RPMI7951 (cell line): ENCODE measurements at places on chromosomes 5 and 9.

- no peak for DNase-seq
Measured at GRCh38 chr9:101691657-101692056, 46.8 kb downstream of the GRIN3A start.

DNA sequence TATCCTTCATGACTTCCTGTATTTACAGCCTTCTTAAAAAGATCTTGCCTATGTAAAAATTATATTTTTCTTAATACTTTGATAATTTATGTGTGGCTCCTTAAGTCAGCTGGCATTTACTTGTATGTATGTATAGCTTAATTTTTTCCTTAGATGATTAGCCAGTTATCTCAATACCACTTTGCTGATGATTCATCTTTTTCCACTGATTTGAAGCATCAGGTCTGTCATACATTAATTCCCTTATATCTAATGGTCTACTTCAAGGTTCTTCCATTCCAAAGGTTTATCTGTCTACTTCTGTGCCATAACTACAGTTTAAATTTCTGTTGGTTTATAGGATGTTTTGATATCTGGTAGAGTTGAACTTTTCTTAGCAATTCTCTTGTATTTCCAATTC lies 44.9 kb upstream of the MTMR12 start:
- DNase-seq = no peak

DNA sequence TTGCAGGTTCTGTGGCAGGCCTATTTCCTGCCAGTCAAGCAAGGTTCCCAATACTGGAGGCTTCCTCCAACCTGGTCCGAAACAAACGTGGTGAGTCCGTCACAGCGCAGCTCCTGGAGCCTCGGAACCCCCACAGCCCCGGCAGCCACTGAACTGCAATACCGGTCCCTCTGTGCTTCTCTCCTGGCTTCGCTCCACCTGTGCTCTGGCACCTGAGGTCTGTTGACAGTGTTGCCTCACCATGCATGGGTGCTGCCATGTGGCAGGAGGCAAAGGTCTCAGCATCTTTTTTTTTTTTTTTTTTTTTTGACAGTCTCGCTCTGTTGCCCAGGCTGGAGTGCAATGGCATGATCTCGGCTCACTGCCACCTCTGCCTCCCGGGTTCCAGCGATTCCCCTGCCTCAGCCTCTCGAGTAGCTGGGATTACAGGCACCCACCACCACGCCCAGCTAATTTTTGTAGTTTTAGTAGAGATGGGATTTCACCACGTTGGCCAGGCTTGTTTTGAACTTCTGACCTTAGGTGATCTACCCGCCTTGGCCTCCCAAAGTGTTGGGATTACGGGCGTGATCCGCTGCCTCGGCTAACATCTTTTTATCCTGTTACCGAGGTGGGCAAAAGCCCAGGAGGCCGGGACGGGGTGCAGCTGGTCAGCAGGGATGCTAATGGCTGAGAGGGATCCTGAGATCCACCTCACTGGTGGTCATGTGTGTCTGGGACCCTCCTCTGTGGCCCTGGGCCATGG lies 57.1 kb upstream of the RNU6ATAC start:
- no peak for DNase-seq

DNA sequence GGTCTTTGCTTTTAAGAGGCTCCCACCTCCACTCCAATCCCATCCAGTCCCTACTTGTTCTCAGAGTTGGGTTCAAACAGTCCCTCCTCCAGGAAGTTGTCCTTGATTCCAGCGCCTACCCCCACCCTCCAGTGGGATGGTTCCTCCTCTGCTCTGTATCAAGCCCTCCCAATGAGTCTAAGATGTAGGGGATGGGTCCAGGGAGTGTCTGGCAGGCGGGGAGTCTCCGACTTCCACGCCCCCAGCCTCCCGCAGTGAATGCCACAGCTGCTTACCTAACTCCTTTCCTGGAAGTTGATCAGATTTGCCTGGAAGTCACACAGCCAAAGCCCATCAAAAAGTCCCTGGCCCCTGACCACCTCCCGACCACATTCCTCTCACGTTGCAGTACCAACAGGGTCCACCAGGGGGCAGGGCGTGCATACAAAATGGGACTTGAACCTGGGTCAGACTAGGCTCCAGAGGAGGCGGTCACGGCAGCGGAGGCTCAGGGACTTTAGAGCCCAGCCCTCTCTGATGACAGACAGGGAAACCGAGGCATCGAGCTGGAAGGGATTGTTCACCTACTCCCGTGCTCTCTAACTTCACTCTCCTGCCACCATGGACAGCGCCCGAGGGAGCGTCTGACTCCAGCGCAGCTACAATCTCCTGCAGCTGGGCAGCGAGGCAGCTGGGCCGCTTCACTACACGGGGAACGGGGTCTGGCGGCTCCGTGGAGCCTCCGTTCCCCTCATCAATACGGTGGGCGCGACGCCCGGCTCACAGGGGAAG lies 25.0 kb upstream of the TDRD7 start:
- DNase-seq = peak; percentile 68

- DNase-seq = peak; percentile 10
Measured at GRCh38 chr9:18566121-18566520, 92.2 kb downstream of the ADAMTSL1 start.

DNA sequence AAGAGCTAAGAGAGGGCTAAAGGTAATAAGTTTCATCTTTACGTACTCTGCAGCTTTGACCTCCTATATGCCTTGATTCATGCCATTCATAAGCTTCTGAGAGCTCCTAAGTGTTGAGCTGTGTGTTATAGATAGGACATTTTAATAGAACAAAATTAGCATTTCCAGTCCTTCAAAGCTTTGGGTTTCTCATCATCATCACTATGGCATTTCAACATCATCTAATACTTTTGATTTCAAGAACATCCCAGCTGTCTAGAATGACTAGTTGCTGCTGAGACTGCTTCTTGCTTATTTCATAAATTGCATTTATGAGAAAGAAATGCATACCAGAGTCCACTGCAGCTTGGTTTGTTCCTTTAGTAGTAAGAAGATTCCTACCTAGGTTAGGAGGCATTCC lies 201.7 kb downstream of the SGCD start:
- no peak for DNase-seq

GRCh38 chr9:23117616-23118015 lies 671.0 kb downstream of the DMRTA1 start:
- peak; percentile 0 for DNase-seq

DNA sequence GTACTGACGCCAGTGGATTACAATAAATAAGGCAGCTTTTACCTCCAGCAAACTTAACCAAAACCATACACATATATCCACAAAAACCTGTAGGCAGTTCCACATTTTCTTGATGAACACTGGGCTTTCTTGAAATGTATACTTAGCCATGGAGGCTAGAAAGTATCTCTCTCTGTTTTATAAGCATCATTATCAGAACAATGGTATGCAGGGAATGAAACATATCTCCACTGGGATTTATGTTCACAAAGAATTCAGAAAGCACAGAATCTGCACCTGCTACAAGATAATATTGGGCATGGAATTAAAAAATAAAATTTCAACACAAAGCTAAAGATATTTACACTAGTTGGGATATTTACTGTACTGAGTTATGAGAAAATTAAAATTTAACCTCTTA lies 126.1 kb upstream of the RASA1 start:
- no peak for DNase-seq

DNA sequence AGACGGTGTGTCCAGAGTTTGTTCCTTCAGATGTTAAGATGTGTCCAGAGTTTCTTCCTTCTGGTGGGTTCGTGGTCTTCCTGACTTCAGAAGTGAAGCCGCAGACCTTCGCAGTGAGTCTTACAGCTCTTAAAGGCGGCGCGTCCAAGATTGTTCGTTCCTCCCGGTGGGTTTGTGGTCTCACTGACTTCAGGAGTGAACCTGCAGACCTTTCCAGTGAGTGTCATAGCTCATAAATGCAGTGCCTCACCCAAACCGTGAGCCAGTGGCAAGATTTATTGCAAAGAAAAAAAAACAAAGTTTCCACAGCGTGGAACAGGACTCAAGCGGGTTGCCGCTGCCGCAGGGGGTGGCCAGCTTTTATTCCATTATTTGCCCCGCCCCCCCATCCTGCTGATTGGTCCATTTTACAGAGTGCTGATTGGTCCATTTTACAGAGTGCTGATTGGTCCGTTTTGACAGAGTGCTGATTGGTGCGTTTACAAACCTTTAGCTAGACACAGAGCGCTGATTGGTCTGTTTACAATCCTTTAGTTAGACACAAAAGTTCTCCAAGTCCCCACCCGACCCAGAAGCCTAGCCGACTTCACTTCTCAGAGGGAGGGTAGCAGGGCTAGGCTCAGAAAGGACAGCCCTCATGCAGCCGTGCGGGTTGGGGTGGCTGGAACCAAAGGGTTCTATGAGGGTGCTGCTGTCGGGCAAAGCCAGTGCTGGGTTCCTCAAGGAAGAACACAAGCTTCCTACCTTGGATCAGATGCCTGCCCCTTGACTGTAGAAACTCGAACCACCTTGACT lies 9.1 kb upstream of the RNF130 start:
- no peak for DNase-seq

- DNase-seq = no peak
Measured at GRCh38 chr5:135031813-135032694, 2.0 kb downstream of the PITX1 start.

DNA sequence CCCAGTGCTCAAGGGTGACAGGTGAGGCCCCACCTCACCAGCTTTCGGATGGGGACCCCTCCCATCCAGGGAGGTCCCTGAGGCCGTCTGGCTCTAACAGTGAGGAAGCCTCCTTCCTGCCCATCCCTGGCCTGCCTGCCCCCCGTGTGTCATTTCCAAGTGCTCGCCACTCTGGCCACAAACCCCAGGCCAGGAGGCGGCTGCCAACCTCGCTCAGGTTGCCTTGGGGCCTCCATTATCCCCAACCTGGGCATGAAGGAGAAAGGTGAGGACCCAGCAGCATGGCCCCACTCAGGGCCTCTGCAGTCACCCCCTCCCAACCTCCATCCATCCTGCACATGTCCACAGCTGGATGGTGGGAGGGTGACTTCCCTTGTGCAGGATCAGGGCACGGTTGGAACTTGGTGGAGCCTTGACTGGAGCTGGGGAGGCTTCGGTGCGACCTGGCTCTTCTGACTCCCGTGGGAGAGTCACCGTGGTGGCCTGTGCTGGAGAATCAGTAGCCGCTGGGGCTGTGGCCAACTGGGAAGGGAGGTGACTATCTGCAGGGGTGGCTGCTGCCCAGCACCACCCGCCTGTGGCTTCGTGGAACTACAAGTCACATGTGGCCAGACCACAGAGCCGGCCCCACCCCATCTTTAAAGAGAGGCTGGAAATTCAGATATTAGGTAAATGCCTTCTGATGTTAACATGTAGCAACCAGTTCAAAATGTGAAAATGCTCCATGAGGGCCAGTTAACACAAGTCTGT lies 37.5 kb upstream of the GFPT2 start:
- no peak for DNase-seq

DNA sequence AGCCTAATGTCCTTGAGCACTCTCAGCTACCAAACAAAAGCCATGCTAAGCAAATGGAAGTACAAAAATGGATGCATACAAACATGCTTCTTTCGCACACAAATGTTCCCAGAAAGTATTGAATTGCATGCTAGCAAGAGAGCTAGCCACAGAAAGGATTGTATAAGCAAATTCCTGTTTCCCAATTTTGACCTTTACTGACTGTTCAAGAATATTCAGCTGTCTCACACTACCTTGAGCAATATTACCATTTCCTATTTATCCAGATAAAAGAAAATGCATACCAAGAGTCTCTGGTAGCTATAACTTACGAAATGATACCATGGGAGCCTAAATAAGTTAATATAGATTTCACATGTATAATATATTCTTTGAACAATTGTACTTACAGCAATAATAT lies 264.6 kb downstream of the TMEM167A start:
- DNase-seq = no peak

DNA sequence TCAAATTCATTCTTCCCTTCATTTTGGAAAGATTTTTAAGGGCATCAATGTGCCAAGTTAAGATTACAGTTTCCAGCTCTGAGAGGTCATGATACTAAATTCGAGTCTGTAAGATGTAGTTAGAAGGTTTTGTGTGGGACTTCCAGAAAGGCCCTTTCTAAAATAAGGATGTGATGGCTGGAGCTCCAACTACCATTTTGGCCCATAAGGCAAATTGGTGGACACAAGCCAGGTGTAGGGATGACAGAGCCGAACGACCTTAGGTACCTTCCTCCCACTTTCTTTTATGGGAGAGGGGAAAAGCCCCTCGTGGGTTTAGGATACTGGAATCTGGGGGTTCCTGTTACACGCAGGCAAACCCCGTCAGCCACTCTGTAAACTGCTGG lies 54.3 kb upstream of the PTPDC1 start:
- DNase-seq = no peak

DNA sequence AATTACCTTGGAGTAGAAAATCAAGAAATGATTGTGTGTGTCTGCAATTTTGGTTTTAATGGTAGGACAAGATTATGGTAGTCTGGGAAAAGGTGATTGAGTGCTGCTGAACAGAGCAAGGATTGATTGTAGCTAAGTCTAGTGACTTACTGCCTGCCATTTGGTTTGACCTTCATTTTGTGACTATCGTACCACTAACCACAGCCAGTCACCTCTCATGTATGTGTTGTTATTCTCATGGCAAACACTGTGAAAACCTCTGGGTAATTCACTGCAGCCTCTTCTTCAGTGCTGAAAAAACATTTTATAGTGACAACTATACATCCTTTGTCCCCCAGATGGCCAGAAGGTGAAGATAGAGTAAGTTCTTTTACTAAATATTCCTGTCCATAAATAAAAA lies 37.5 kb downstream of the CTNNA1 start:
- no peak for DNase-seq
